Activated CD4-positive, alpha-beta T cell treated with anti-CD3 and anti-CD28 coated beads for 24 hours (primary cell): ENCODE measurements at places on chromosomes 7 and 10.

DNA sequence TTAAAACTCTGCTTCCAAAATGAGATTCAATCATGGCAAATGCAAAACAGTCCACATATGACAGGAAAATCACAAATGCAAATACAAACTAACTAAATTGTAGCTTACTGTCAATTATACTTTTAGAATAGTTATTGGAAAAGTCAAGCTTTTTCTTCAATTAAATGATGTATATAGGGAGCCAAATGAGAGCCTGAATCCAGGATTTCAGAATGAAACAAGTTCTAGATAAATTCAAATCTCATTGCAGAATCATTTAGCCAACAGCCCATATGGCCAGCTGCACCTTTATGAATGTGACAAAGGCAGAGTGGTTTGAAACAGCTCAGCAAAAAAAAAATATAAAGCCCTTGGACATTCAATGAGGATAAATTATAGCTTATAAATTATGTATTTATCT is 82.2 kb upstream of the SCIN start:
- no peak for DNase-seq

GRCh38 chr10:49798275-49798674 is 36.2 kb upstream of the OGDHL start:
- no peak for DNase-seq

DNA sequence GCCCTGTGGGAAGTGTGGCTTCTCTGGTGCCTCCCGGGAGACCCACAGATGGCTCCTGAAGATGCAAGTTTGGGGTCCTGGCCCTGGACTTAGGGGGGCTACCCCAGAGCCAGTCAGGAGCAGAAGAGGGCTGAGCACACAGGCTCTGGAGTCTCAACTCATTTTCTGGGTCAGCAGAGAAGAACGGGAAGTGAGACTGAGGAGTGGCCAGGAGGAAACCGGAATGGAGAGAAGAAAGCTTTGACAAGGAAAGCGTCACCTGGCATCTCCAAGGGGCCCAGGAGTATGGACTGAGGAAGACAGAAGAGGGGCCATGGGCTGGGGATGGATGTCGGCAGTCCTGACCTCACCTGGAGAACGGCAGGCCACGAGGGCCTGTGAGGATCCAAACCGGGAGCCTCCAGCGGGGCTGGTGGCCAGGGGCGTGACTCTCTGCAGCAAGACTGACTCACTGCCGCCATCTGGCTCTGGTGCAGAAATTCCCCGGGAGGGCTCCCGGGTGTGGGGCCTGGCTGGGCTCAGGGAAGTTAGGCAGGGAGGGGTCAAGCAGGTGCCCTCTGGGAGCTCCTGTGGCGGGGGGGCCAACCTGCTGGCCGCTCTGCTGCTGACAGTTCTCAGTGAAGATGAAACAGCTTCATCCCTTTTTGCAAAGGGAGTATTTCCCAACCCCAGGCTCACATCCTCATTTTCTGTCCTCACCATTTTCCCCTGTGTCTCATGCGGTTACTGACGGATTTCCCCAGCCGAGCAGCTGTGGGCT is 23.6 kb downstream of the DAGLB start:
- DNase-seq: no peak

- DNase-seq: no peak
Measured at GRCh38 chr10:70714951-70715350, 42.6 kb downstream of the ADAMTS14 start.

DNA sequence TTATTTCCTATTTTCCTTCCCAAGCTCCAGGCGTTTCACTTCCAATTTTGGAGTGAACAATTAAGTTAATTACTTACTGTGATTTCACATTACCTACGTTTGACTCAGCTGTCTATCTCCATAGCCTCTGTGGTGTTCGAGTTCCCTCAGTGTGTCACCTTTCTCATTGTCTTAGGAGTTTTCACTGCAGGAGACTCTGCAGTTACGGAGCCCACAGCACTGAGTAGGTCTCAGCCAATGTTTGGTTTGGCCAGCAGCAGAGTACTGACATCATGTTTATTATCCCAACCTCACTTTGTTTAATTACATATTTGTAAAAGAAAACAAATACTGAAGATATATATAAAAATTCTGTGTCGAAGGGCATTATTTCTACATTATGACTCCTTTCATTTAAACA is 1123.9 kb downstream of the CNTNAP2 start:
- no peak for DNase-seq

GRCh38 chr10:97479939-97480338 is 18.3 kb downstream of the MMS19 start:
- DNase-seq: no peak

- DNase-seq: no peak
Measured at GRCh38 chr7:108818742-108819141, 249.1 kb downstream of the DNAJB9 start.

DNA sequence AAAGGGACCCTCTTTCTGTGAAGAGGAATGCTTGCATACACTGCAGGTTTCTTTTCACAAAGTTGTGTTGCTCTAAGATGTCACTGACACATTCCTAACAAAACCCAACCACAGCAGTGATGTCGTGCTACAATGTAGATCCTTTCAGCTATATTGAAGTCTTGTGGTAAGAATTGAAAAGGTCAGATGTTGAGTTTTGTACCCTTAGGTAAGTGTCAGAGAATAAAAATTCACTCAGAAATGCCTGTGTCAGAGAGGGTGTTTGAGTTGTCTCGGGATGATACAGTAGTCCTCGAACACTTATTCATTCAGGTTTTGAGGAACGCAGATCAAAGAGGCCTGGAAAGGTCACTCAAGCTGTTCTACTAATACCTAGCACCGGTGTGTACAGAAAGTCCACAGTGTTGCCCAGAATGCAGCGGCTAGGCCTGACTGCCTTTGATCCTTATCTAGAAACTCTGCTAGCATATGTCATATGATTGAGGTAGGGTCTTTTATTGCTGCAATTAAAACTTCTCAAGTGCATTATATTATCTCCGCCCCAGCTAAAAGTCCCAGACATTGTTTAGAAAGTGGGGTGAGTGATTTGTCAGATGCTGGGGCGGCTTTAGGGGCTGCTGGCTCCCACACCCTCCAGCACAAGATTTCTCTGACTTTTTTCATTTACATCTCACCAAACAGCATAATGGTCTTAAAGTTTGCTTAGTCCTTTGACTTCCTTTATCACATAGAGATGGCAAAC is 26.0 kb downstream of the RNF32 start:
- no peak for DNase-seq

DNA sequence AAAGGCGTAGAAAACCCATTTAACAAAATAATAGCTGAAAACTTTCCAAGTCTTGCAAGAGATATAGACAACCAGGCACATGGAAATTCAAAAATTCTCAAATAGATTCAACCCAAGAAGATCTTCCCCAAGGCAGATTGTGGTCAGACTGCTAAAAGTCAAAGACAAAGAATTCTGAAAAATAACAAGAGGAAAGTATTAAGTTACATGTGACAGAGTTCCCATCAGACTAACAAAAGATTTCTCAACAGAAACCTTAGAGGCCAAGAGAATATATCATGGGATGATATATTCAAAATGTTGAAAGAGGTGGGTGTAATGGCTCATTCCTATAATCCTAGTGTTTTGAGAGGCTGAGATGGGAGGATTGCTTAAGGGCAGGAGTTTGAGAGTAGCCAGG is 59.8 kb downstream of the TMEM178B start:
- DNase-seq: no peak

DNA sequence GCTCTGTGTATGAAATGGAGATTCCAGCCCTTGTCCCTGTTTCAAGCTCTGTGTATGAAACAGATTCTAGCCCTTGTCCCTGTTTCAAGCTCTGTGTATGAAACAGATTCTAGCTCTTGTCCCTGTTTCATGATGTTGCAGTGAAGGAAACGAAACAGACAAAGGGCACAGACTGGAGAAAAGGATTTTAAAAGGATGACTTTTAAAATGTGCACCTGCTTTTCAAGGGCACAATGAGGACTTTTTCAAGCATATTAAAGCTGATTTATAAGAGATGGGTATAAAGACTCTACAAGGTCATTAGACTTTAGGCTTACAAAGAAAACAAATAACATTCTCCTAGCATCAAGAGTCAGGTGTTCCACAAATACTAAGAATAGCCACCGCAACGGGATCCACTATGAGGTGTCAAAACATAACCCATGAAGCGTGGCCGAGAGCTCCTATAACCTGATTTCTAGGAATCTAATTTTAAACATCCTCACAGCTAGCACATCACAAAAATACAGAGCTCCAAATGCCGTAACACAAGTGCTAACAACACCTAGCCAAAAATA is 29.0 kb downstream of the DIP2C start:
- DNase-seq: no peak

GRCh38 chr10:13739183-13739582 is 152.4 kb downstream of the PRPF18 start:
- no peak for DNase-seq

DNA sequence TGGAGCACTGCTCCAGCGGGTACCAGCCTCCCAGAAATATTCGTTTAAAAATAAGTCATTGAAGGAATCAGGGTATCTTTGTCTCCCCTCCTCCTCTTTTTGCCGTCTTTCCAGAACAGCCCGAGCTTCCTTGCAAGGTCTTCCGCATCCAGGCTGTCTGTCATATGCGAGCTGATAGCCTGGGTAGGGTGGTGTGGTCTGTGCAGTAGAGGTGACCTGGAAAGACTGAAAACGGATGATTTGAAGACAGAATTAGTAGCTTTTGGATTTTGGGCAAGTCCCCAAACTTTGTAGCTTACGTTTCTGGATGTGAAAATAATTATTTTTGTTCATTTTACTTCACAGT is 480 bp downstream of the VPS50 start:
- DNase-seq: no peak

DNA sequence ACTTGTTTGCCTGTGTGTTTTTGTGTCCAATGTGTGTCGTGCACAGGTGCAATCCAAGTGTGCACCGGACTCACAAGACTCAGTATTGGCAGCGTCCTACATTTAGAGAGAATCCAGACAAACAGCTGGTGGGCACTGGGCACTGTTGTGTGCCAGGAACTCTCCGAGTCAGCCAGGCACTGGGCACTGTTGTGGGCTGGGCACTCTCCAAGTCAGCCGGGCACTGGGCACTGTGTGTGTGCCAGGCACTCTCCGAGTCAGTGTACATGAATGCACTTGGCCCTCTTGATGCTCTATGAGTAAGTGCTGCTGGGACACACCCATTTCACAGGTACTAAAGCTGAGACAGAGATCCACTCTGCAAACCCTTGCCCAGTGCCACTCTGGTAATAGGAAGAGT is 303.5 kb downstream of the PTPRN2 start:
- no peak for DNase-seq

DNA sequence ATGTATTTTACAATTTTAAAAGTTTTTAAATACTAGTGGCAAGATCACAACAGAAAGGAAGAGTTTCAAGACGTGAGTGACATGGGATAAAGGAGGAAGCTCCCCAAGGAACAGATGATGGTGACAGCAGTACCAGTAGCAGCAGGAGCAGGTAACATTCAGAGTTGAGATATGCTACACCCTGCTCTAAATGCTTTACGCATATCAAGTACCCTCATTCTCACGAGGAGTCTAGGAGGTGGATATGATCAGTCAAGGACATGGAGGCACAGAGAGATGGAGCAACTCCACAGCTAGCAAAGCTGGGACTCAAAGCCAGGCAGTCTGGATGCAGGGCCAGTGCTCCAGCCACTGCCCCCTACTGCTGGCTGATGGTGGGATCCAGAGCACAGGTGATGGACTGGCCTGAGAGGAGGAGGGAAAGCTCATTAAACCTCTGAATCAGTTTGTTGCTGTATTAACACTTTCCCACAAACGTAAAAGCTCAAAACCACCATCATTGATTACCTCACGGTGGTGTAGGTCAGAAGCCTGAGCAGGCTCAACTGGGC is 17.5 kb downstream of the RP9 start:
- no peak for DNase-seq

DNA sequence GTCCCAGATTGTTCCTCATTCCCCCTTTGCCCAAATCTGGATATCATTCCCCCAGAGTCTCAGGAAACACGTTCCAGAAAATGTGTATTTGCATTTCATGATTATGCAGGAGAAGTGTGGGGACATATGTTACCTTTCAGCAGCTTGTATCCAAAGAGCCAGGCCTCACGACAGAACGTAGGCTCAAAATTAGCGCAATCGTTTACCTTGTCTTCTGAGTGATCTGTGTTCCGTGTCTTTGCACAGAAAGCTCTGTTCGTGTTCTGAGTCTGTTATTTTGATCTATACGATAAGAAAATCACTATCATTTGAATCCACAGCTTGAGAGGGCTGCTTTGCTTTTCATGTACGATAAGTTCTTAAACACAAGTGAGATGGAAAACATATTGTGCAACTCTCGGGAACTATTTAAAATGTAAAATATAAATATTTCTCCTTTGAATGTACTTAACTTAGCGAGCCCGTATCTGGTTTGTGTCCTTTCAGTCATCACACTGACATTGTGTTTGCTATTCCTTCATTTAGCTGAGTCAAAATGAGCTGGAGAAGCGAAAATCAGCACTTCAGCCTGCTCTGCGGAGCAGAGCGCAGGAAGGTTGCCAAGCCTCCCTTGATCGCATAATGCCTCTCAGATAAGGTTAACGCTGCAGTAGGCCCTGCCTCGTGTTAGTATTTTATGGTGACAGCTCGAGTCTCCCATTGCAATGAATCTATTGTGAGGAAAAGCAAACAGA is 80.2 kb upstream of the CACNB2 start:
- no peak for DNase-seq

- DNase-seq: no peak
Measured at GRCh38 chr7:73663033-73663432, 4.6 kb upstream of the VPS37D start.

GRCh38 chr7:156055206-156055822 is 243.1 kb upstream of the SHH start:
- DNase-seq: no peak

DNA sequence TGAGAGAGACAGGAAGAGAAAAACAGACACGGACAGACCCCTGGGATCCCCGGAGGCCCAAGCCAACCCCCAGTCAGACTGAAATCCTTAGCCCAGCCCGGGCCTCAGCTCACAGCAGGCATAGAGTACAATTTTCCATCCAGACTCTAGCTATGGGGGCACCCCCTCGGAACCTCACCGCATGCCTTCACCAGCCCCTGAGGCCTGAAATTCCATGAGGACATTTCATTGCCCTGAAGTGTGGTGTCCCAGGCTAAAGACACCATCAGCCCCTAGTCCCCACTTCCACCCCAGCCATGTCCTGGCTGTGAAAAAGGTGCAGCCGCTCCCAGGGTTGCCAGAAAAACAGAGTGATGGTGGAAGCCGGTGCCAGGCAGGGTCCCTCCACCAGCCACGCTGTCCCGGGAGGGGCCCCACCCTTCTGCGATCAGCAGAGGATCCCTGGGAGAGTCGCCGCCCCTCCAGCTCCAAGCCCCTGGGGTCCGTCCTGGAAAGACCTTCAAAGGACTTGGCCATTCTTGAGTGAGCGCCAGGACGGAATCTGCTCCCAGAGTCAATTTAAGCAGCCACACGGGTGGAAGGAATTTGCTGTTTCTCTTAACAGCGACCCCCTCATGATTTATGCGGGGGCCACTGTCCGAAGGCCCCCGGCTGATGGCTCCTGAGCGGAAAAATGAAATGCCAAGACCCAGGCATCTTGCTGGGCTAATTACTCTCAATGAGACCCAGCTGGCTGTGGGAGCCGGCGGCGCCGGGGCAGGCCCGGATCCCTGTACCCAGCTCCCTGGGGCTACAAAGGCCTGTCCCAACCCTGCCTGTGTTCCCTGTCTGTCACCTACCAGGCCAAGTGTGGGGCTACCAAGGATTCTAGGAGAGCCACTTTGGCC is 23.2 kb downstream of the MYL10 start:
- DNase-seq: no peak

GRCh38 chr7:158811894-158812293 is 17.4 kb downstream of the ESYT2 start:
- DNase-seq: no peak
